NCI-H1436 treated with DMSO at 0.1 percent for 48 hours (cell line): ENCODE measurements at places on chromosomes 16 and 17.

DNA sequence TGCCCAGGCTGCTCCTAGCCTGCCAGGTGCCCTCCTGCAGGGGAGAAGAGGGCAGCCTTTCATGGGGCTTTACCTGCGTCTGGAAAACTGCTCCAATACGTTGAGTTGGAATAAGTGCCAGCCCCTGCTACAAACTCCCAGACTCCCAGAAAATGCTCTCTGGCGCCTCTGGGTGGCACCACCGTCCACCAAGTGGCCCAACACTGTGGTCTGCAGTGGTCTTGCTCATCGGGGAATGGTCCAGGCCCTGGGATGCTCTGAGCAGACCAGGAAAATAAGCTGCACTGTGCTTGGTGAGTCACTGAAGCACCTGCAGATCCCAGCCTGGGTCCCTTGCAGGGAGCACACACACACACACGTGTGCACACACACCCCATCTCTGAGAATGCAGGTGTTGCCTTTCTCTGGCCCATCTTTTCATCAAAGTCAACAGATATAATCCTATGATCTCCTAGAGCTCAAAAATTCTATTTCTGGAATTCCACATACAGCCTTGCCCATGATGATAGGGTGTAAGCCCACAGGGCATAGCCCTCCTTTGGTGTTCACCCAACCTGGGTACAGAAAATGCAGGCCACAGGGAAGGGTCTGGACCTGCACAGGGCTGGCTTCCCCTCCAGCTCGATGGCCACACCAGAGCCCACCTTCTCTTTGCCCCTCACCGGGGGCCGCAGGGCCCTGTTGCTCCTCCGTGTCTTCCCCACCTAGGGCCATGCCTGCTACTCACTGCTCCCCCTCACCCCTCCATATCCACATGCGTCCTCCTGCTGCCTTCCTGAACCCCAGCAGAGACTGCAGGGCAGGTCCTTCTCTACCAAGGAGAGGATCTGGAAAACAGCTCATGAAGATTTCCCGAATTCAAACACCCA is 20.5 kb downstream of the CDIP1 start:
- no peak for DNase-seq

- no peak for DNase-seq
Measured at GRCh38 chr17:48550502-48551213, 5.7 kb upstream of the HOXB2 start.

- DNase-seq: no peak
Measured at GRCh38 chr16:27779641-27780164, 229.8 kb downstream of the KATNIP start.

- no peak for DNase-seq
Measured at GRCh38 chr16:12539185-12539929, 264.3 kb downstream of the CPPED1 start.

GRCh38 chr16:30904114-30904780 is 7.8 kb downstream of the CTF1 start:
- DNase-seq: no peak

DNA sequence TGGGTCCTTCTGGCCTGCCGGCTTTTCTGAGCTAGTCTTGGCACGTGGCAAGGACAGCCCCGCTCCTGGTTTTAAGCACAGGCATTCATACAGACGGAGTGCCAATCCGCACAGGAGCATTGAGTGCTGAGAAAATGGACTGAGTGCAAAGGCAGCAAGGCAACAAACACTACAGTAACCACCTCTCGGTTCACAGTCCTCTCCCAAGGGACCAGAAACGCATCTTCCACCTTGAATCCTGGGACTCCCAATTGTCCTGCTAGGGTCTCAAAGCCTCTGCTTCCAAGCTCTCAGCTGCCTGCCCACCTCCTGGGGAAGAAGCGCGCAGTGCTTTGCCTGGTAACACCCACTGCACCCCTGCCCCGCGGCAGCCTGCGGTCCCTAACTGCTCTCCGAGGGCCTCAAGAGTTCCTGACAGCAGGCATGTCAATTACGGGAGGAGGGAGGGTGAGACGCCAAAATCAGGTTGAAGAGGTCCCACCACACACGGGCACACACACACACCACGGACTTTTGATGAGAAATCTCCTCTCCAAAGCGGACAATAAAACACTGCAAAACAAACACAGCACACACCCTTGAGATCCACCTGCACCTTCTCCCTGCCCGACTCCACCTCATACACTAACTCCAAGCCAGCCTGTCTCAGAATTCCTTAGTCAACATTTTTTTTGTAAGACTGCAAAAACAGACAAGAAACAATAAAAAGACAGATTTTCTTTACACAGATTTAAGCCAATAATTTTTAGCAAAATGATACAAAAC is 15.0 kb downstream of the SLC16A3 start:
- no peak for DNase-seq

DNA sequence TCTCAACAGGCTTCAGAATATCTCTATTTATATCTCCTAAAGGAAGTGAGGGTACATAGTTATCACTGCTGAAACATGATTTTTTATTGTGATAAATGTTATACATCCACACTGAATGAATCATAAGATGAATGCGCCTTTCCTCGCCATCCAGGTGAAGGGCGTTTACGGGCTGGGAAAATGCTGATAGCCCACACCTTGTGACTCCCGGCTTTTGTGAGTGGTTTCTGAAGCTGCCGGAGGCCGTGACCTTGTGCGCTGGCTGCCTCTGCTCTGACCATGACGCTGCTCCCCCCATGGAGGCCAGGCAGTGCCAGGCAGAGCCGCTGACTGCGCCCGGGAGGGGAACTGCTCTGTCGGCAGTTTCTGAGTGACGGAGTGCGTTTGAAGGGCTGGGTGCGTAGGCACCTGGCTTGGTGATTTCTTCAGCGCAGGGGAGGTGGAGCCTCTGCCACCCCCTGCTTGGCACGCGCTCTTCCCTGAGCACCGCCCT is 97.2 kb downstream of the RAP1GAP2 start:
- no peak for DNase-seq

DNA sequence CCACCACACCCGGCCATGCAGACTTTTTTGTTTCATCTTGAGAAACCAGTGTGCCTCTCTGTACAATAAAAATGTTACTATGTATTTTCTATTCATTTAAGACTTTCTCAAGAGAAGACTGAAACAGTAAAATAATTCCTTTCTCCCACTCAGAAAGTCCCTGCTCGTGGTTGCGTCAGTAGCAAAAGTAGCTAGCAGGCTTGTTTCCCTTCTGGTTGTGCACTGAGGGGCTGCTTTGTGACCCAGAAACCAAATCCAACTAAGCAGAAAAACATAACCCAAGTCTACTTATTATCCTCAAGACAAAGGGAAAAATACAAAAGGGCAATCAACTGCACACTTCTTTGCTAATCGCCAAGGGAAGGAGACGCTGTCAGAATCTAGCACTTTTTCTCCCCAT is 3.4 kb upstream of the PNPO start:
- no peak for DNase-seq

DNA sequence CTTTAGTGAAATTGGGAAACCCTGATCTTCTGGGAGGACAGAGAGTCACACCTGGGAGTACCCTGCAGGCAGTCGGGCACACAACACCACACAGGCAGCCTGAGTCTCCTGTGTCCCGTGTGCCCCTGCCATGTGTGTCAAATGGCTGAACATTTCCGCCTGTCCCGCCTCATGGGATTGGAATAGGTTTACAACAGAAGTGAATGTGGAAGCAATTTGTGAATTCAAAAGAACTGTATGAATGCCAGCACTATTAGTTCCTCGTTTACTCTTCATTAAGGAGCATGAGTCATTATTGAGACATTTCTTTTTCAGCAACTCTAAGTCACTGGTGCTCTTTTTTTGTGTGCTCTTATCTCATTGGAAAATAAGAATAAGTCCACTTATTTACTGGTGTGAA is 226.5 kb downstream of the PMP22 start:
- no peak for DNase-seq

DNA sequence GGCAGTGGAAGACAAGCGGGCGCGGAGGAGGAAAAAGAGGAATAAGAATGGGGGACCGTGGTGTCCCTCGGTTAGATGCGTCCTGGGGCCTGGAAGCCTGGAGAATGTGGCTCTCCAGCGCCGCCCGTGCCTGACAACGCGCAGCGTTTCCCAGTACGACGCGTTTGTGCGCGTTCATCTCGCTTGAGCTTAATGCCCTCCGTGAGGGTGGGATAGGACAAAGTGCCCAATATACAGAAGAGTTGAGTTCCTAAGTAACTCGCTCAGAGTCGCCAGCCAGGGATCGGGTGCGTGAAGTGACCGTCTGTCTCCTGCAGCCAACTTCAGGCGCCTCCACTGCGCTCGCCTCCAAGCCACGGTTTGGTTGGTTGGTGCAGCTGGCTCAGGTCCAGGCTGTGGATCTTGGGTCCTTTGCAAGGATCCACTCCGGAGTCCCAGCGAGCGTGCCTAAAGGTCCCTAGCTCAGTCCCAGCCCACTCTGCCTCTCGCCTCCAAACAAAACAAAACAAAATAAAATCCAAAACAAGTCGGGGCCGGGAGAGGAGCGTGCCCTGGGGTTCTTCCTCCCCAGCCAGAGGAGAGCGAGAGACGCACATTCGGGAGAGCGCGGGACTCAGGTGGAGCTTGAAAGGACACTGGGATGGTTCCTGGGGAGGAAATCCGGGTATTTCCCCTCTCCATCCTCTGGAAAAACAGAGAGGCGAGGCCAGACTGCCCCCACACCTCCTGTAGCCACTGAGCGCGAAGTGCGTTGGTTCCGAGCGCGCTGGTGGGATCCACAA is 974 bp downstream of the GALR2 start:
- no peak for DNase-seq

GRCh38 chr17:79411419-79411818 is 199.4 kb downstream of the RBFOX3 start:
- DNase-seq: no peak

GRCh38 chr16:31713945-31714902 is 159.4 kb upstream of the ZNF267 start:
- DNase-seq: no peak

DNA sequence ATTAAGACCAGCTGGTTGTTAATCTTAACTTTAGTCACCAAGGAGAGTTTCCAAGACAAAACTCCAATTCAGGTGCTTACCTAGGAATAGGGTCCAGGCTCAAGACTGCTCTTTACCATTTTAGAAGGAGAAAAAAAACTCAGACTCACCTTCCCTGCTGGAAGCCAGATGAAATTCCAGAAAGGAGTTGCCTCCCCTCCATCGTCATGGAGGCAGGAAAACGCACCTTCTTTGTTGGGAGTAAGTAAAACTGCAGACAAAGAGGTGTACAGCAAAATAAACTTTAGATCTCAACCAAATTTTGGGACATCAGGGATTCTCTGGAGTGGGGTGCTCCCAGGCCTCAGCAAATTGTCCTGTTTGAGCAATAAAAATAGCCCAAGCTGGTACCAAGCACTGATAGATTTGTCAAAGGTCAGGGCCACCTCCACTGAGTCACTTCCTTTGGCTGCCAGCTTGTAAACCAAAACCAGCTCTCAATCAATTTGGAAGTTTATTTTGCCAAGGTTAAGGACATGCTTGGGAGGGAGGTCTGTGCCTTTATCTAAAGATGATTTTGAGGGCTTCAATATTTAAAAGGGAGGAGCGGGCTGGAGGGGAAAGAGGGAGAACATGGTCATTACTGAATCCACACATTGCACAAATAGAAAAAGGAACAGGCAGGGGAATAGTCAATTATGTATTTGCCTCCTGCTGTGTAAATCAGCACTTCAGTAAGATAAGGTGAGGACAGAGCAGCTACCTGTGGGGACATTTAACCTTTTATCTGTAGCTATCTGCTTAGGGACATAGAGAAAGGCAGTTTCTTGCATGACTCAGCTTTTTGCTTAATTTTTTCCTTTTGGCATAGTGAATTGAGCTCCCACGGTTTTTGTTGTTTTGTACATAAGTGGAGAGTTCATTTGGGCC is 1.5 kb upstream of the ALDH3A2 start:
- no peak for DNase-seq

GRCh38 chr16:85350973-85351372 is 238.7 kb upstream of the CIBAR2 start:
- DNase-seq: no peak

DNA sequence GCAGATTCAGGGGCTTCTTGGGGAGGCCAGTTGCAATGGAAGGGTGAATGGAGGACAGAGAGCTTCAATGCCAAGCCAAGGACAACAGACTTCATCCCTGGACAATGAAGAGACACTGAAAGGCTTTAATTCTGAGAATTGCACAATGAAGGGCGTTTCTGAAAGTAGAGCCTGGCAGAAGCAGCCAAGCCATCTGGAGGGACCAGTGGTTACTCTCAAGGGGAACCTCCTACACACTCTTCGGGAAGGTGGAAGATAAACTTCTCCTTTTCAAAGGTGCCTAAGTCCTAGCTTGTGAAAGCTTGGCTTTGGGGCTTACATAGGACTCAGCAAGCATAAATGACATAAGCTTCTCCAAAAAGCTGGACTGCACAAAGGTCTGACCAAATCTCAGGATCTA is 6.2 kb upstream of the CES1 start:
- DNase-seq: no peak

GRCh38 chr16:1871974-1872635 is at the start of gene MEIOB:
MEIOB (minus strand) TSS chr16:1872164; CDS start chr16:1868175, 3,989 bp downstream.
- no peak for DNase-seq
